ENCODE measurements at places on chromosomes 6 and 20. TPM values are rescaled to one million over a fixed set of nuclear protein-coding genes. Genes with fewer than 3 reads are reported as not detected.
A peak's percentile ranks its signal among the peaks of the same experiment; 100 is the strongest.

Gene CDK19
- 8.2 TPM for total RNA-seq

Gene PRICKLE4
- 0.52 TPM for total RNA-seq

Gene PNLDC1
- not detected for total RNA-seq

Gene BFSP1
- 2.3 TPM for total RNA-seq

Gene NOTCH4
- total RNA-seq: 0.52 TPM

- DNase-seq: no peak
These were observed 73.5 kb downstream of the PREX1 start for GRCh38 chr20:48754292-48754691.

- peak; percentile 81 for DNase-seq
These were observed 590 bp downstream of the HIVEP2 start for GRCh38 chr6:142944124-142945048.

- no peak for DNase-seq
These were observed 86.2 kb downstream of the CDS2 start for GRCh38 chr20:5212907-5213487.

- peak; percentile 42 for DNase-seq
These were observed 28.0 kb upstream of the PTGIS start for GRCh38 chr20:49595811-49596561.

- DNase-seq: peak; percentile 73
These were observed 660.4 kb upstream of the FLRT3 start for GRCh38 chr20:14997791-14998190.

DNA sequence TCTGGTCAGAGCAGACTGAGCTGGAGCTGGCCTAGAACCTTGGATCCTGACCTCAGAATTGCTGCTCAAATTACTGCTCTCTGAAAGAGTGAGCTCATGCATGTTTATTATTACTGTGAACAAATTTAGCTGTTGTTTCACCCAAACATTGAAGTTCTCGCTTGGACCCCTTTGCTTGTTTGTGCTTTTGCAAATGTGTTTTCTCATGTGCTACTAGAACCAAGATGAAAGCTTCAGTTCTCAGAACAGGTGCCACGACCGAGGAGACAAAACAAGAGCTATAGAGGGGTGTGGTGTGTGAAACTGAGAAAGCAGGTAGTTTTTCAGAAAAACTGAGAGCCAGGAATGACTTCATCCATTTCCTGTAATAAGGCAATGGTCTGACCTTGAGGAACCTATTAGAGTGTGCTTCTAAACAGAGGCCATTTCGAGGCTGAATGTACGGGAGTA, 50.0 kb upstream of the ESR1 start:
- DNase-seq: no peak

DNA sequence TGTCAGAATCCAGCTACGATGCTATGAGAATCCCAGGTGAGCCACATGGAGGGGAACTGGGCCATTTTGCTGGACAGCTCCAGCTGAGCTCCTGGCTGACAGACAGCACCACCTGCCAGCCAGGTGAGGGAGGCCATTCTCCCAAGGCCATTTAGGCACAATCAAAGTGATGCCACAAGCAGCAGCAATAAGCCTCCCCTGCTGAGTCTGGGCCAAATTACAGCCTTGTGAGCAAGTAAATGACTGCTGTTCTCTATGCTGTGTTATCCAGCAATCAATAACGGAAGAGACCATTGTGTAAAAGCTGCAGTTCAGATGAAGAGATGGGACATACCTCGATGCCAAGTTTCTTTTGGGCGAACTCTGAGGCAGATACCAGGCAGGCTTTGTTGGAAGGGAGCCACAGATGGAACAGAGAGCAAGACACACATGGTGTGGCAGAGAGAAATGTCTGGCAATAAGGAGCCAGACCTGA, 14.0 kb upstream of the SCGN start:
- DNase-seq: no peak

GRCh38 chr6:77466055-77466450, 2.8 kb upstream of the HTR1B start:
- DNase-seq: peak; percentile 48

GRCh38 chr6:156897907-156898531, 120.8 kb downstream of the ARID1B start:
- no peak for DNase-seq

- no peak for DNase-seq
These were observed 170.2 kb upstream of the PLN start for GRCh38 chr6:118377711-118378414.

DNA sequence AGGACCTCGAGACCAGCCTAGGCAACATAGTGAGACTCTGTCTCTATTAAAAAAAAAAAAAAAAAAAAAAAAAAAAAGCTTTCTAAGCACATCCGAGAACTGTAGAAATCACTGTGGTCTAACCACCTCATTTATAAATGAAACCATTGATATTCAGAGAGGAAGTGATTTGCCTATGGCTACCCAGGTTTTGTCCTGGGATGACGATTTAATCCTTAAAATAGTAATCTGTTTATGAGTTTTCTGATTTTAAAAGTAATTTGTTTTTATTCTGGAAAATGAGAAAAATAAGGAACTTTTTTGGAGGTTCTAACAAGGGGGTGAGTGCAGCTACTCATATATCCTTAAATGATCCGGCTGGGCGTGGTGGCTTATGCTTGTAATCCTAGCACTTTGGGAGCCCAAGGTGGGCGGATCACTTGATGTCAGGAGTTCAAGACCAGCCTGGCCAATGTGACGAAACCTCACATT, 6.5 kb upstream of the BTN3A2 start:
- DNase-seq: no peak

GRCh38 chr6:35185302-35185681, 28.5 kb upstream of the SCUBE3 start:
- DNase-seq: peak; percentile 78

DNA sequence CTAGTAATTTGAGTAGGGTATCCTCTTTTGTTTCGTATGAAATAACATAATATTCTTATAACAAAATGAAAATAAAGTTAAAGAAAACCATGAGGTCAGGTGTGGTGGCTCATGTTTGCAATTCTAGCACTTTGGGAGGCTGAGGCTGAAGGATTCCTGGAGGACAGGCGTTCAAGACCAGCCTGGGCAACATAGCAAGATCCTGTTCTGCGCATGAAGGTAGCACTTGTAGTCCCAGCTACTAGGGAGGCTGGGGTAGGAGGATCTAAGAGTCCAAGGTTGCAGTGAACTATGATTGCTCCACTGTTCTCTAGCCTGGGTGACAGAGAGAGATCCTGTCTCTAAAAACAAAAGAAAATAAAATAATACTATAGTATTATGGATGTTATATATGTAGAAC, 145.6 kb downstream of the PDSS2 start:
- DNase-seq: no peak

GRCh38 chr6:36913082-36913481, 27.3 kb downstream of the C6orf89 start:
- no peak for DNase-seq

Measured in renal cortical epithelial cell (primary cell).